Activated T-cell treated with anti-CD3 and anti-CD28 coated beads for 48 hours (primary cell): ENCODE measurements at places on chromosomes 16 and 17.

- no peak for DNase-seq
Observed at GRCh38 chr16:29315046-29315445, 91.5 kb downstream of the NPIPB11 start.

GRCh38 chr16:90043526-90043925, 24.3 kb upstream of the DBNDD1 start:
- DNase-seq: no peak

GRCh38 chr16:69443927-69444631, 19.7 kb downstream of the CYB5B start:
- DNase-seq: no peak

GRCh38 chr16:1176280-1176897, 23.5 kb downstream of the CACNA1H start:
- no peak for DNase-seq

GRCh38 chr16:13425836-13426235, 494.1 kb upstream of the ERCC4 start:
- no peak for DNase-seq
